Cortex of kidney (tissue), 1 donor: ENCODE measurements at places on chromosomes 6 and 20.

GRCh38 chr20:35716330-35716729 is 17.1 kb downstream of the ROMO1 start:
- DNase-seq: no peak

GRCh38 chr6:110999634-111000270 is 17.9 kb downstream of the RPF2 start:
- DNase-seq: no peak

DNA sequence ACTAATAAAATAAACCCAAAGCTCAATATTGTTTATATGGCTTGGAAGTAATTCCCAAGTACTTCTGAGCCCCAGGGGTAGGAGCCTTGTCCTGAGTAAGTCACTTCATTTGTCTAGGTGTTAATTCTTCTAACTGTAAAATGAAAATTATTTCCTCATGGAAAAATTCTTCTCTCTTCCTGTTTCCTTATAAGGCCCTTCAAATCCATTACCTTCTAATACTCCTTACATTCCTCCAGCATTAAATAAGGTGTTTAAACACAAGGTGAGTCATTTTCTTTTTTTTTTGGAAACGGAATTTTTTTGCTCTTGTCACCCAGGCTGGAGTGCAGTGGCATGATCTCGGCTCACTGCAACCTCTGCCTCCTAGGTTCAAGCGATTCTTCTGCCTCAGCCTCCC is 41.9 kb downstream of the PRR18 start:
- DNase-seq: no peak

DNA sequence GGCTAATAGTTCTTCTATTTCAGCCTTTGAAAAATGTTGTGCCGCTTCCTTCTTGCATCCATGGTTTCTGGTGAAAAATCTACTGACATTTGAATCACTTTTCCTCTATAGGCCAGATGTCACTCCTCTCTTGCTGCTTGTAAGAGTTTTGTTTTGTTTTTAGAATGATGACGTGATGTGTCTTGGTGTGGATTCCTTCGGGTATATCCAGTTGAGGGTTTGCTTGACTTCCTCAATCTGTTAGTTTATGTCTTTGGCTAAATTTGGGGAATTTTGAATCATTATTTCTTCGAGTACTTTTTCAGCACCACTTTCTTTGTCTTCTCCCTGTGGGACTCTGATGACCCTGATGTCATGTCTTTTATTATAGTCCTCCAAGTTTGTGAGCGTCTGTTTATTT is 175.5 kb downstream of the MYLK4 start:
- DNase-seq: no peak

- DNase-seq: no peak
Measured at GRCh38 chr20:2305029-2305428, 9.2 kb downstream of the TGM3 start.

DNA sequence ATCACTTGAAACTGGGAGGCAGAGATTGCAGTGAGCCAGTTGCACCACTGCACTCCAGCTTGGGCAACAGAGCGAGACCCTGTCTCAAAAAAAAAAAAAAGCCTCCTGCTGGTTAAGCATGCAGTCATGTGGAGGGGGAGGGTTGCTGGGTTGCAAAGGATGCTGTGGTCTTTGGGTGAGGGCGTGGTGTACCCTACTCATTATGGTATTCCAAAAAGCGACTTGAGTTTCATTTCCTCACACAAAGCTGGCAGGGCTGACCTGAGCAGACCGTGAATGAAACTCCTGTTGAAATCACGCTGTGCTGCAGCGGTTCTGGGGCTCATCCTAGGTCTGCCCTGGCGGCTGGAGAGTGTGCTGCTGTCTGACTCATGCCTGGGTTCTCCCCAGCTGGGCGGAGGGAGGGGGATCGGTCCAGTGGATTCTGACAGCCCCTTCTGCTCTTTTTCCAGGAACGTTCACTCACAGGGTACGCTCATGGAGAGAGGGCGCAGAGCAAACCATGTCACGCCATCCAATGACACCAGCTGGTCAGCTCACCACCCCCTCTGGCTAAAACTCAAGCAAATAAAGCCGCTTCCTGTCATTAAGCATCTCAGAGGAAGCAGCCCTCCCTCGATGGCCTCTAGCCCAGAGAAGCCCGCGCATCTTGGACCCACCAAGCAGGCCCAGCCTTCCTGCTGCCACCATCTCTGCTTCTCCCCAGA is 166.2 kb downstream of the SCML4 start:
- DNase-seq: no peak

- DNase-seq: no peak
Measured at GRCh38 chr20:14963262-14963663, 625.9 kb upstream of the FLRT3 start.
